HFFc6 (cell line): ENCODE measurements at places on chromosomes 12 and 14. TPM values are rescaled to one million over a fixed set of nuclear protein-coding genes. Genes with fewer than 3 reads are reported as not detected.

DNA sequence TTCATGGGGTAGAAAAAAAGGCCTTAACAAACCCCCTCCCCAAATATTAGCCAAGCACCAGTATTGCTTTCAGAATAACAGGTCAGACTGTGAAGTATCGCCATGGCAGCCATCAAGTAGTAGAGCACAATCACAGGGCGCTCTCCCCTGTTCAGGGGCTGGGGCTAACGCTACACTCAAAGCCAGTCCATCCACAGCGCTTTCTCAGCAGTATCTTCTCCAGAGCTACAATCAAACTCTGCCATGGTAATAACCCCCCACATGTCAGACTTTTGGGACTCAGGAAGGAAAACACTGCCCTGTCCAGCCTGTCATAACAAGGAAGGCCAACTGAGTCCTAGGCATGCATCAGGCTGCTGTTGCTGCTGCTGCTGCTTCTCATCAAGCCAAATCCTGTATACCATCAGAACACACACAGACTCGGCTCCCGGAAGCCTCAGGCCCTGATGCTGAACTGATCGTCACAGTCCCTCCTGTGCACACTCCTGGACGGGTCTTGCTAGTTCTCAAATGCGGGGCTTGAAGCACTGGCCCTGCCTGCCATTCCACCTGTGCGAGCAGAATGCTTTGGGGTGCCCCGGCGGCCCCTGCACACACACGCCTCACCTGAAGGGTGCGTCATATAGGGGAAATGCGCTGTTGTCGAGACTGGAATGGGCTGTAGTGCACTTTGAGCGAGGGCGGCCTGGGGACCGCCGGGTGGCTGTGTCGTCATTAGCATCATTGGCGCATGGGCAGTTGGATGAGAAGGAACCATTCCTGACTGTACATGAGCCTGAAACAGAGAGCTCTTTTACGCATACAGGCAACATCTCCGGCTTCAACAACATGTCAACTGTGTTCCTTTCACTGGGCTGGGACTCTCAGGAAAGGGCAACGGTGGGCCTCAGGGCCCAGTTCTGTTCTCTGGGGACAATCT, 47.6 kb downstream of the SH2B3 start:
- DNase-seq: no peak
- H3K4me1 ChIP-seq: peaks cover 74% of the 10 kb centered on the region
- H3K27me3 ChIP-seq: peaks cover 42% of the 10 kb centered on the region
- H3K4me3 ChIP-seq: no peak overlapping the region; the same call in 1 of the 2 replicates
- peak overlapping the region; percentile 73 for H3K27ac ChIP-seq

GRCh38 chr12:27474344-27474743, 27.8 kb downstream of the SMCO2 start:
- H3K4me1 ChIP-seq: peaks cover 22% of the 10 kb centered on the region
- H3K4me3 ChIP-seq: peak overlapping the region; percentile 9
- peak; percentile 80 for DNase-seq
- H3K27me3 ChIP-seq: peaks cover 3% of the 10 kb centered on the region
- peak overlapping the region; percentile 59 for H3K27ac ChIP-seq

- no peaks in the 10 kb centered on the region for H3K27me3 ChIP-seq
- H3K27ac ChIP-seq: 0 out of 2 replicates have a peak overlapping the region, but pooled peaks have one; percentile 24
Measured at GRCh38 chr14:64915797-64916196, 1.5 kb downstream of the CHURC1 start.

GRCh38 chr12:41709463-41710285, 435.0 kb downstream of the GXYLT1 start:
- DNase-seq: no peak
- peaks cover 7% of the 10 kb centered on the region; the same call in 1 of the 2 replicates for H3K36me3 ChIP-seq
- H3K27ac ChIP-seq: no peak overlapping the region
- no peaks in the 10 kb centered on the region; the same call in 1 of the 2 replicates for H3K27me3 ChIP-seq
- no peak overlapping the region for H3K4me3 ChIP-seq

- H3K27ac ChIP-seq: no peak overlapping the region
- peaks cover 2% of the 10 kb centered on the region; the same call in 1 of the 2 replicates for H3K27me3 ChIP-seq
- no peaks in the 10 kb centered on the region for H3K4me1 ChIP-seq
- DNase-seq: no peak
- H3K4me3 ChIP-seq: no peak overlapping the region
- no peaks in the 10 kb centered on the region for H3K36me3 ChIP-seq
Measured at GRCh38 chr12:8127138-8127537, 3.7 kb downstream of the CLEC4A start.

DNA sequence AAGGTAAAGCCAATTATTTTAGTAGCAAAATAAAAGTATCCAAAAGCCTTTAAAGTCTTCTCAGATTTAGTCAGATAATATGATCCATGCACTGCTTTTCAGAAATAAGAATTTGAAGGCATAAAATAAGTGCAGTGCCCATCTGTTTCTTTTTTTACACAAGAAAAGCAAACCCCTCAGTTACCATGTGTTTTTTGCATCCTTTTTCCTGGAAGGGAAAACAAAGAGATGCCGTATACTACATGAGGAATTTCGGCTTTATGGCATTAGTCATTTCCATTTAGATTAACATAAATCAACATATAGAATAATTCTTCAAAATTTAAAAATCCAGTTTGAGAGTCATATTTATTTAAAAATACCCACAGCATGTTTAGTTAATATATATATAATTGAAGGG, 70.0 kb upstream of the GNPNAT1 start:
- peaks cover 31% of the 10 kb centered on the region for H3K4me1 ChIP-seq
- H3K27ac ChIP-seq: no peak overlapping the region
- no peak overlapping the region for H3K4me3 ChIP-seq
- peaks cover 60% of the 10 kb centered on the region for H3K36me3 ChIP-seq
- no peak for DNase-seq
- H3K27me3 ChIP-seq: peaks cover 3% of the 10 kb centered on the region; the same call in 1 of the 2 replicates

DNA sequence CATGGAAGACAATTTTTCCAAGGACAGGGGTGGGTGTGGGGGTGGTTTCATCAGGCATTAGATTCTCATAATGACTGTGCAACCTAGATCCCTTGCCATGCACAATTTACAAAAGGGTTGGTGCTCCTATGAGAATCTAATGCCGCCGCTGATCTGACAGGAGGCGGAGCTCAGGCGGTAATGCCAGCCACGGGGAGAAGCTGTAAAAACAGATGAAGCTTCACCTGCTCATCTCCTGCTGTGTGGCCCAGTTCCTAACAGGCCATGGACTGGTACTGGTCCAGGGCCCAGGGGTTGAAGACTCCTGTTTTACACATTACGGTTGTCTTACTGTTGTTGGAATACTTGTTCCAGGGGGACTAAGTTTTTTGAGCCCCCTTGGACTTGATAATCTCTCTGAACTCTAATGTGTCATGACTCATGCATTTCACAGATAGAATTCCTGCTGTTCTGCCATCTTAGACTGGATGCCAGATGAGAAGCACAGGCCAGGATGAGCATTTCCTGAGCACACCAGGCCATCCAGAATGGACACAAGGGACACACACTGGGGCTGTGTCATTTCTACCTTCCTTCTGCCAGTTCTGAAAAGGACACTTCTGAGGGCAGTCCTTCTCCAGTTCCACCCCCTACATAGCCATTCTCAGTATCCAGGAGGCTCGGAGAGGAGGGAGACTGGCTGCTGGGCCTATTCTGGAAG, 5.8 kb downstream of the PLEKHD1 start:
- no peaks in the 10 kb centered on the region for H3K36me3 ChIP-seq
- H3K27me3 ChIP-seq: peaks cover 46% of the 10 kb centered on the region
- no peak for DNase-seq
- no peak overlapping the region for H3K4me3 ChIP-seq

DNA sequence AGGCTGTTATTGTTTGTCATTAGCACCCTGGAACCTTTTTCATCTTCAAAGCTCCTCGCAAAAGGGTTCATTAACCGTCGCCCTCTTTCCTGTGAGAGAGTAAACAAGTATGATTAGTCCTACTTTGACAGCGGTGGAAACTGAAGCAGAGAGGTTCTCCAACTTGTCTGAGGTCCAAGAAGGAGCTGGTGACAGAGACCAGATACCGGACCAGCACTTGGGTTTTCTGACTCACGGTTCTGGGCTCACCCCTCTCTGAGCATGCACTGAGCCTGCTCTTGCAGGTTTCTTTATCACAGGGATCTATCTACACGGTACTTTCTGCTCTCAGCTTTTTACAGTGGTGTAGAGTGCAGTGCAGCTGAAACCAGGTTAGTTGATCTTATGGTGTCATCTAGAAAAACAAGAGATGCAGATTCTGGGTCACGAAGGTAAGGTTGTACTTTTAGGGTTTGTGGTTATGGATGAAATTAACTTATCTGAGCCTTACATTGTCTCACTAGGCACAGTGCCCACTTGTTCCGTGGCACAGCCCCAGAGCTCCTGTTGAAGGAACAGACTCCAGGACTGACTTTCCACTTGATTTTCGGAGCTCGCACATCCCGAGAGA, 62.1 kb downstream of the PPP2R5C start:
- peaks cover 3% of the 10 kb centered on the region for H3K27me3 ChIP-seq
- H3K4me1 ChIP-seq: peaks cover 57% of the 10 kb centered on the region
- peaks cover 33% of the 10 kb centered on the region for H3K36me3 ChIP-seq
- no peak for DNase-seq

GRCh38 chr12:108750526-108750925, 19.2 kb upstream of the CORO1C start:
- 0 out of 2 replicates have a peak, but pooled peaks cover 5% of the 10 kb centered on the region for H3K4me1 ChIP-seq
- peaks cover 1% of the 10 kb centered on the region; the same call in 1 of the 2 replicates for H3K27me3 ChIP-seq
- DNase-seq: no peak
- no peaks in the 10 kb centered on the region for H3K36me3 ChIP-seq

DNA sequence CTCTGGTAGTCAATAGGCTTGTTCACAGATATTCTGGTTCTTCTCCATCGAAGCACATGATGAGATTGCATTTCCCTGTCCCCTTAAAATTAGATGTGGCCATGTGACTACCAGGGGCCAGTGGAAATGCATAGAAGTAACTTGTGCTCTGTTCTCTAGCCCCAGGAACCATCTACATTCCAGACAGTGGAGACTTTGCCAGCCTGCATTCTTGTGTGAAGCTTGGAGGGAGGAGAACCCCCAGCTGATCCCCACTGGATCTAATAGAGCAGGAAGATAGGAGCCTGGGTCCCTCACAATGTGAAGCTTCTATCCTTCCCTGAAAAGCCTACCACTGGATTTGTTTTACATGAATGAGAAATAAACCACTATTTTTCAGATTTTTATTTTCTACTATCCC, 130.1 kb downstream of the KITLG start:
- peaks cover 64% of the 10 kb centered on the region for H3K4me1 ChIP-seq
- no peak overlapping the region; the same call in 1 of the 2 replicates for H3K4me3 ChIP-seq
- no peaks in the 10 kb centered on the region for H3K27me3 ChIP-seq
- 0 out of 2 replicates have a peak overlapping the region, but pooled peaks have one; percentile 5 for H3K27ac ChIP-seq
- DNase-seq: no peak

DNA sequence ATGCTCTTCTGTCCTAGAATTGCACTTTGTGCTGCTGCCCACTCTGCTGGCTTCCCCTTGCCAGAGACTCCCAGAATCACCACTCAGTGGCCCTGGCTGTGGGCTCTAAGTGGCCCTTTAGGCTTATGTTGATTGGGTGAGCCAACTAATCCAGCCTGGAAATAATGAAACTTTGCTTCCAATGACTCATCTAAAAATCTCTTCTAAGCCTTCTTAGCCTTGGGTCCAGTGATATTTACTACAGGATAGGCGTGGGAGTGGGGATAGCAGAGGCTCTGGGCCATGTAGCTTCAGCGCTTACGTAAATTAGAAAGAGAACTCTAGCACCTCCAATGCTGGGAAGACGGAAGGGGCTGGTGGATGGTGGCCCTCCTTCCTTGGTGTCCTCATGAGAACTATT, 137.9 kb downstream of the TTC8 start:
- no peak overlapping the region for H3K4me3 ChIP-seq
- DNase-seq: no peak
- no peak overlapping the region for H3K27ac ChIP-seq
- peaks cover 9% of the 10 kb centered on the region for H3K27me3 ChIP-seq
- H3K4me1 ChIP-seq: no peaks in the 10 kb centered on the region; the same call in 1 of the 2 replicates
- no peaks in the 10 kb centered on the region for H3K36me3 ChIP-seq

DNA sequence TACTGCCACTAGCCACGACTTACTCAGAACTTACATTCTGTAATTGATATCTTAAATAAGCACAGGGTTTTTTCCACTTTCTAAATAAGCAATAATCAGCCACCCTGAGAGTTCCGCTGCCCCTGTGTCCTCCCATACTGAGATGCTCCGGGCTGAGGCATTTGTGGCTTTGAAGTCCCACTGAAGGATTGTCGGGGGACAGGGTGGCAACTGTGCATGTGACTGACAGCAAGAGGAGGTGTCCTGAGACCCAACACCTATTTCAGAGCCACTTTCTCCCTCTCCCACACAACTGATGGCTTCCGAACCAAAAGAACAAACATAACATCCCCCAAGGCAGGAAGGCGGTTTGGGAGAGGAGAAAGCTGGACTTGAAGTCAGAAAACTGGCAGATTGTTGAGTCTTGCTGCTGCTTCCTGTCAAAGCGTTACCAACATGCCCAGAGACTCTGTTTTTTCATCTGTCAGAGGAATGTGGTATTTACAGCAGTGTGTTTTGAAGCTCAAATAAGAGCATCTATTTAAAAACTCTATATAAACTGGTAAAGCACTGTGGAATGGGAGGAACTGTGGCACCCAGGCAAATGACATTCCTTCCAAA, 157.9 kb upstream of the FKBP4 start:
- no peak for DNase-seq
- H3K4me3 ChIP-seq: no peak overlapping the region
- peaks cover 5% of the 10 kb centered on the region for H3K27me3 ChIP-seq
- H3K36me3 ChIP-seq: peaks cover 20% of the 10 kb centered on the region; the same call in 1 of the 2 replicates

DNA sequence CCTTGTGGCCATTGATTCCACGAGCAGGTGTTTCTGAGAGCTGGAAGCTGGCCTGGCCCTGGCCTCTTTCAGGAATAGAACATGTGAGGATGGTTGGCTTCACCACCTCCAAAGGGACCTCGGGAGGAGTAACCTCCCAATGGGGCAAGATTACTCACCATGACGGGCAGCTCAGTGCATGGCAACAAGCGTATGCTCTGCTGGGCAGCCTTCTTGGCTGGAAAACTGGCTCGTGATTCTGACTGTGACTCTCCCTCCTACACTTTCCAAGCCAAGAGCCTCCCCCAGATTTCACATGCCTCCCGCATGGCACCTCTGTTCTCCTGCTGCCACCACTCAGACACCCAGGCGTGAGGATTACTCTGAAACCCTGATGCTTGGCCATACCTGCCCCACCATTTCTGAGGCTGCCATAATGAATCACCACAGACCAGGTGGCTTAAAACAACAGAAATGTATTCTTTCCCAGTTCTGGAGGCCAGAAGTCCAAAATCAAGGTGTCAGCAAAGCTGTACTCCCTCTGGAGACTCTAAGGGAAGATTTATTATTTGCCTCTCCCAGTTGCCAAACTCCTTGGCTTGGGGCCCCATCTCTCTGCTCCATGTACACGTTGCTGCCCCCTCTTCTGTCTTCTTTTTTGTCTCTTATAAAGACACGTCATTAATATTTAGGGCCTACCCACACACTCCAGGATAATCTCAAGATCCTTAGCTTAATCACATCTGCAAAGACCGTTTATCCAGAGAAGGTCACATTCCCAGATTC, 215.9 kb downstream of the CHST11 start:
- H3K4me1 ChIP-seq: peaks cover 30% of the 10 kb centered on the region
- peaks cover 3% of the 10 kb centered on the region; the same call in 1 of the 2 replicates for H3K27me3 ChIP-seq
- peak overlapping the region; percentile 14; the same call in 1 of the 2 replicates for H3K4me3 ChIP-seq

The KRT75 gene
- not detected in 2 replicates for total RNA-seq

The AQP2 gene
- total RNA-seq: not detected in 2 replicates

The OLR1 gene
- 35.7 to 56.6 TPM (median 42.3 TPM) in 3 replicates for total RNA-seq

The MTERF2 gene
- 2.8 to 6.1 TPM (median 4.8 TPM) in 3 replicates for total RNA-seq

The CISTR gene
- total RNA-seq: not detected in 3 replicates

The EMP1 gene
- 217 to 351 TPM (median 244 TPM) in 3 replicates for total RNA-seq

The NPAS3 gene
- not detected in 2 replicates for total RNA-seq

The MMP14 gene
- total RNA-seq: 290 to 327 TPM (median 310 TPM) in 3 replicates
